Activated CD4-positive, alpha-beta T cell treated with anti-CD3 and anti-CD28 coated beads, Interleukin-2, amount 10 ng/mL, durations not matched to agents 24 days and 14 days (primary cell): ENCODE measurements at places on chromosomes 3 and 15.

DNA sequence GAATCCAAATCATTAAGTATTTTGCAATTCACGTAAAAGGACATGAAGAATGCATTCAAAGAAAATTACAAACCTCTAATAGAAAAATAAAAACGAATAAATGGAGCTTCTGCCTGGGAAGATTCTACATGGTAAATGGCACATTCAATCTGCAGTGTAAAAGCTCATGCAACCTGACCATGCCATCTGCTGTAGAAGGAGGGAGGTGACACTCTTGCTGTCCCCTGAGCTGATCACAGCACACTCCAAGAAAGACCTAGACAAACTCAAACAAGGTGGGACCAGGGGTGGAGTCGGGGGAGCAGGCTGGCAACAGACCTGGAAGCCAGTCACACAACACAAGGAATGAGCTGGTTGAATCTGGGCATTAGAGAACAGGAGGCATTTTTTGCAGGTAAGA is 101.8 kb downstream of the BDH1 start:
- peak; percentile 65 for DNase-seq
- no peaks in the 10 kb centered on the region for H3K36me3 ChIP-seq
- peak overlapping the region; percentile 4 for H3K4me3 ChIP-seq
- H3K4me1 ChIP-seq = peaks cover 18% of the 10 kb centered on the region
- peaks cover 24% of the 10 kb centered on the region for H3K27me3 ChIP-seq

- no peak overlapping the region for H3K4me3 ChIP-seq
- no peaks in the 10 kb centered on the region for H3K36me3 ChIP-seq
- peaks cover 6% of the 10 kb centered on the region for H3K27me3 ChIP-seq
- DNase-seq = no peak
- H3K4me1 ChIP-seq = peaks cover 2% of the 10 kb centered on the region
Measured at GRCh38 chr3:52040600-52040999, 15.8 kb downstream of the DUSP7 start.

DNA sequence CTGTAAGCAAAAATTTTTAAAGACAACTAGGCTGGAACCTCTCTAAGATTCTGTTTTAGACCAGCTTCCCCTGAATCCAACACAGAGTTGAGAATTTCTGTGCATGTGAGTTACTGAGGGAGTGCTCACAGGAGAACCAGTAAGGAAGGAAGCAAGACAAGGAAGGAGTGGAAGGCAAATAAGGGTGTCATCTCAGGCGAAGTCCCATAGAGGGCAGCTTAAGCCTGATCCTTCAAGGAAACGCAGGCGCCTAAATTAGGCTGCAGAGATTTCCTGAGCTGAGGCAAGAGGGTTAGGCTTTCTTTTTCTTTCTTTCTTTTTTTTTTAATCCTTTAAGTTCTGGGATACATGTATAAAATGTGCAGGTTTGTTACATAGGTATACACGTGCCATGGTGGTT is 36.2 kb upstream of the COL6A6 start:
- no peaks in the 10 kb centered on the region for H3K36me3 ChIP-seq
- DNase-seq = peak; percentile 36
- no peak overlapping the region for H3K27ac ChIP-seq

GRCh38 chr3:48208076-48208475 is 15.2 kb upstream of the CAMP start:
- H3K36me3 ChIP-seq = no peaks in the 10 kb centered on the region
- H3K4me3 ChIP-seq = no peak overlapping the region
- DNase-seq = no peak
- no peaks in the 10 kb centered on the region for H3K4me1 ChIP-seq
- H3K27ac ChIP-seq = no peak overlapping the region

- no peak overlapping the region for H3K4me3 ChIP-seq
- no peak overlapping the region for H3K27ac ChIP-seq
- peaks cover 16% of the 10 kb centered on the region for H3K4me1 ChIP-seq
Measured at GRCh38 chr3:52004163-52004787, 8.6 kb upstream of the RPL29 start.

DNA sequence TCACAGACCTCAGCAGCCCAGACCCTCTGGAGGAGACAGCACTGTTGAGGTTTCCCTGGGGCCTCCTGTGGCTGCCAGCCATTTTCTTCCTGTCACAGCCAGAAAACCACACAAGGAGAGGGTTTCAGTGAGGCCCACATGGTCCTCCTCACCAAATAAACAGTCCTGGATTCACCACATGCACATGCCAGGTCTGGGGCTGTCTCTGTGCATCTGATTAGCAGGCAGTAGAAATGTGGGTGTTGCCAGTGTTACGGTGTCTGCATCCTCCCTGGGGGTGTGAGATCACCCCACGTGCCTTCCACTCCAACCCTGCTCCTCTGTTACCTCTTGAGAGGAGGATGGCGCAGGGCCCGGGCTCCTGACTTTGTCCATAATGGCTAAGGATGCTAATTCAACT is 140.4 kb downstream of the CHDH start:
- peaks cover 1% of the 10 kb centered on the region for H3K27me3 ChIP-seq
- H3K27ac ChIP-seq = peak overlapping the region; percentile 69
- H3K4me3 ChIP-seq = no peak overlapping the region
- H3K36me3 ChIP-seq = no peaks in the 10 kb centered on the region
- peak; percentile 67 for DNase-seq
- peaks cover 24% of the 10 kb centered on the region for H3K4me1 ChIP-seq

- H3K27ac ChIP-seq = no peak overlapping the region
- H3K27me3 ChIP-seq = no peaks in the 10 kb centered on the region
- peaks cover 4% of the 10 kb centered on the region for H3K36me3 ChIP-seq
- no peak overlapping the region for H3K4me3 ChIP-seq
Measured at GRCh38 chr3:172144601-172145000, 105.2 kb downstream of the FNDC3B start.

GRCh38 chr3:153233986-153234385 is 72.0 kb downstream of the RAP2B start:
- H3K27me3 ChIP-seq = no peaks in the 10 kb centered on the region
- no peak overlapping the region for H3K27ac ChIP-seq
- peaks cover 5% of the 10 kb centered on the region for H3K4me1 ChIP-seq
- peaks cover 2% of the 10 kb centered on the region for H3K36me3 ChIP-seq
- no peak for DNase-seq

GRCh38 chr3:101256511-101256910 is 63.9 kb downstream of the IMPG2 start:
- no peaks in the 10 kb centered on the region for H3K36me3 ChIP-seq
- H3K4me1 ChIP-seq = no peaks in the 10 kb centered on the region
- no peak overlapping the region for H3K27ac ChIP-seq
- H3K4me3 ChIP-seq = no peak overlapping the region

DNA sequence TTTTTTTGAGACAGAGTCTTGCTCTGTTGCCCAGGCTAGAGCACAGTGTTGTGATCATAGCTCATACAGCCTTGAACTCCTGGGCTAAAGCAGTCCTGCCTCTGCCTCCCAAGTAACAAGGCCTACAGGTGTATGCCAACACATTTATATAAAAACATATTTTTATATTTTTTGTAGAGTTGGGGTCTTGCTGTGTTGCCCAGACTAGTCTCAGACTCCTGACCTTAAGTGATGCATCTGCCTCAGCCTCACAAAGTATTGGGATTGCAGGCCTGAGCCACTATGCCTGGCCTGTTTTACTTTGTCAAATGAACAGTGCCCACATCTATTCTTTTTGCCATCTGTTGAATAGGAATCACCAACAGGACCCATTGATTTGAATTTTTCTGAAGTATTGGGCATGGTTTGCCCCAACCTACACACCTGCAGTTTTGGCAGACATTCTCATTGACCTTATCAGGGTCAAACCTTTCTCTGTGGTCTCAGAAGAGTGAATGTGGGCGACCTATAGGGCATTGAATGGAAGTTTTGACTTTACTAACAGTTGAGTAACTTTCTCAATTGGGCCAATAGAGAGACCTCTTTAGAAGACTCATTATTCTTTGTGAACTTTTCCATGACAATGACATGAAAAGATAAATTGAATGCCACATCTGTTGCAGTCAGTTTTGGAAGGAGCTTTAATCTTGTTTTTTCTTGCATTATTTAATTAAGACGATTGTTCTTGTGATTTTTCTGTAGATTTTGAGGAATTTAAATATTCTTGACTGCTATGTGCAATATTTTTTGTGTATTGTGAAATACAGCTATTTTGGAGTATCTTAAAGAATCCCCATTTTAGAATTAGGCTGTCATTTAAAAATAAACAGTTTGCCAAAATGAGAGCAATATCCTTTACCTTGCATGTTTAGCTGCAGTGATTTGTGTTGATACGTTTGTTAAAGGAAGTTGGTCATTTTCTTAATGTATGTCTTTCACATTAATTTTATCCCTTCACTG is 2.7 kb downstream of the IREB2 start:
- H3K27ac ChIP-seq = peak overlapping the region; percentile 77
- H3K27me3 ChIP-seq = no peaks in the 10 kb centered on the region
- peaks cover 51% of the 10 kb centered on the region for H3K4me1 ChIP-seq
- H3K36me3 ChIP-seq = peaks cover 40% of the 10 kb centered on the region
- no peak for DNase-seq

DNA sequence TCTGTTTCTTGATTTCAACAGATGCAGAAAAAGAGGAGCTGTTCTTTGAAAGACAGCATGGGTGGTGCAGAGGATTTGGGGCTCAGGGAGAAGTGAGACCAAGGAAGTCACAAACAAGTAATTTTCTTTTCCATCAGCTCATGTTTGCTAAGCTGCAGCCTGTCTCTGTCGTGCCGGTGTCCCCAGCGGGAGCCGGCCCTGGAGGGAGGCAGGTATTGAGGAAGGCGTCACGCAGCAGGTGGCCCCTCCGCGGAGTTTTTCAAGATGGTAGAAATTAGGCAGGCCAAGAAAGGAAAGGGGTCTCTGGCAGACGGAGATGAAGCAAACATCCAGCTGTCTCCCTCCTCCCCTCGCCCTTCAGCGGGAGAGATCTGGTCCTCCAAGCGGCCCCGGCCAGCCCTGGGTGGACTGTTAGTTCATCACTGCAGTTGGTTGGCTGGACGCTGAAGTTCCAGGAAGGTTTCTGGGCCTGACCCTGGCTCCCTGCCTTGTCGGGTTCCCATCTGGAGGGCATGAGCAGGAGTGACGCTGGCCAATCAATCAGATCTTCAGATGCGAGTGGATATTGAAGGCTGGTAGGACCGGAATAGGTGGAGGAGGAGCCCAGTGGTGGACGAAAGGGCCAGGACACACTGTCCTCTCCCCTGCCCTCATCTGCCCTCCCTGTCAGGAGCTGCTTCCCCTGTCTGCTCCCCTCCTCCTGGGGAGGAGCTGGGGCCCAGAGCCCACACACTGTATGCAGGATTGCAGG is 27.7 kb upstream of the MUC4 start:
- H3K4me1 ChIP-seq = no peaks in the 10 kb centered on the region
- peaks cover 7% of the 10 kb centered on the region for H3K27me3 ChIP-seq
- no peak overlapping the region for H3K4me3 ChIP-seq
- no peaks in the 10 kb centered on the region for H3K36me3 ChIP-seq
- H3K27ac ChIP-seq = no peak overlapping the region
- no peak for DNase-seq

GRCh38 chr15:73628976-73629797 is 4.0 kb downstream of the NPTN start:
- H3K4me1 ChIP-seq = peaks cover 35% of the 10 kb centered on the region
- peaks cover 5% of the 10 kb centered on the region for H3K36me3 ChIP-seq
- no peak overlapping the region for H3K4me3 ChIP-seq
- no peak overlapping the region for H3K27ac ChIP-seq

DNA sequence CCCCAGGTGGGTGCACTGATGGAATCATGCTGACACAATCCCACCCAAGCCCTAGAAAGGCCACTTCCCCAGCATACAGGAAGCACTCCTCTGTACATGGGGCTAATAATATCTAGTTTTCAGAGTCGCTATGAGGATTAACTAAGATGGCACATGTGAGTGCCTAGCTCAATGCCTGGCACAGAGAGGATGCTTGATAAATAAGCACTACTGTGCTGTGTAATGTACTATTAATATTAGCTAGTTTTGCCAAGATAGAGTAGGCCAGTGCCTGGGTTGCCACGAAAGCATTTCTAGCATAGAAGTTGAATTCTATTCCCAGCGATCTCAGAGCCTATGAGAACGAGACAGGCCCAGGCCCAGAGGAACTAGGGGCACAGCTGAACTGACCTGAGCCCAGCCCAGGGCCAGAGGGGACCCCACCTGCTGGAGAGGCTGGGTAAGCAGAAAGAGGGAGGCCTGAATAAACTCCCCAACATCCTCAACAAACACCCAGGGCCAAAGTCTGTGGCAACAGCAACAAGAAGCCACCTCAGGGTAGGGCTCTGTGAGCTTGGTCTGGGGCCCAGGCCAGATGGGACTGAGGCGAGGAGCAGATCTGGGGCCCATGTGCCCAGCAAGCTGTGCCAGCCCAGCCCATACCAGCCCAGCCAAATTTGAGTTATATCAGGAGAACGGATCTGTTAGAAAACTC is 7.6 kb upstream of the SEMA7A start:
- H3K36me3 ChIP-seq = peaks cover 5% of the 10 kb centered on the region
- DNase-seq = no peak
- no peak overlapping the region for H3K4me3 ChIP-seq

- H3K4me1 ChIP-seq = no peaks in the 10 kb centered on the region
- H3K27ac ChIP-seq = no peak overlapping the region
- peaks cover 2% of the 10 kb centered on the region for H3K36me3 ChIP-seq
- DNase-seq = no peak
Measured at GRCh38 chr3:50737193-50737905, 62.6 kb downstream of the DOCK3 start.

- no peak for DNase-seq
- no peaks in the 10 kb centered on the region for H3K36me3 ChIP-seq
- H3K27me3 ChIP-seq = no peaks in the 10 kb centered on the region
- no peak overlapping the region for H3K4me3 ChIP-seq
Measured at GRCh38 chr3:86244905-86245304, 746.0 kb downstream of the VGLL3 start.

GRCh38 chr3:67082533-67083024 is 84.5 kb downstream of the KBTBD8 start:
- no peaks in the 10 kb centered on the region for H3K27me3 ChIP-seq
- H3K27ac ChIP-seq = no peak overlapping the region
- DNase-seq = no peak
- no peak overlapping the region for H3K4me3 ChIP-seq
- H3K4me1 ChIP-seq = peaks cover 19% of the 10 kb centered on the region

GRCh38 chr3:106251160-106251892 is 382.5 kb upstream of the CBLB start:
- no peaks in the 10 kb centered on the region for H3K27me3 ChIP-seq
- H3K36me3 ChIP-seq = peaks cover 26% of the 10 kb centered on the region
- DNase-seq = no peak
- no peak overlapping the region for H3K4me3 ChIP-seq
- H3K27ac ChIP-seq = no peak overlapping the region

DNA sequence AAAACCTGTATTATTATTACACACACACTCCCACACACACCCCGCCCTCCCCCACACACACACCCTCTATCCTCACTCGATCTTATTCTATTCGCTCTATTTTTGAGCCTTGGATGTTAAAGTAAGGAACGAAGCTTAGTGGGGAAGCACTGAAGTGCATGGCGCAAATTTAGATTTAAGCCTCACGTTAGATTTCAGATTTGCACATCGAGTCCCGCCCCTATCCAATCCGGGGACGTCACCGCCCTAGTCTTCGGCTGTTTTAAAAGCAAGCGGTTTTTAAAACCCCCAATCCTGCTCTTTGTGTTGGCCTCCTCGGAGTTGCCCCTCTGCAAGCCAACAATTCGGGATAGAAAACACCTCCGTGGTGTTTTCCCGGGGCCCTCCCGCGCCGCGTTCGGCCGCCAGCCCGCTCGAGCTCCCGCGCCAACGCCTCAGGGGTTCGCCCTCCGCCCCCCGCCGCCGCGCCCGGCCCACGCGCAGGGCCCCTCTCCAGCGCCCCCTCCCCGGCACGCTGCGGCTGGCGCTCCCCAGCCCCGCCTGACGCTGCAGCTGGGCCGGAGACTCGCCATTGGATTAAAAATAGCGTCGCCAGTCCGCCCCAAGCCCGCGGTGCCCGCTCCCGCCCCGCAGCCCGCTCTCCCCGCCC is at the start of gene USP13:
Gene USP13 (plus strand): TSS at position 594 of the 649 bp plus-strand sequence. CDS start 186 bp downstream, outside the sequence.
- H3K27me3 ChIP-seq = peaks cover 15% of the 10 kb centered on the region
- peak within 1 kb of the TSS; percentile 93 for H3K4me3 ChIP-seq
- peaks cover 8% of the 10 kb centered on the region for H3K36me3 ChIP-seq
- peaks cover 16% of the 10 kb centered on the region for H3K4me1 ChIP-seq
- peak within 1 kb of the TSS; percentile 92 for H3K27ac ChIP-seq
